ENCODE measurements at places on chromosomes 3 and 15. TPM values are rescaled to one million over a fixed set of nuclear protein-coding genes. Genes with fewer than 3 reads are reported as not detected.
A peak's percentile ranks its signal among the peaks of the same experiment; 100 is the strongest.

DNA sequence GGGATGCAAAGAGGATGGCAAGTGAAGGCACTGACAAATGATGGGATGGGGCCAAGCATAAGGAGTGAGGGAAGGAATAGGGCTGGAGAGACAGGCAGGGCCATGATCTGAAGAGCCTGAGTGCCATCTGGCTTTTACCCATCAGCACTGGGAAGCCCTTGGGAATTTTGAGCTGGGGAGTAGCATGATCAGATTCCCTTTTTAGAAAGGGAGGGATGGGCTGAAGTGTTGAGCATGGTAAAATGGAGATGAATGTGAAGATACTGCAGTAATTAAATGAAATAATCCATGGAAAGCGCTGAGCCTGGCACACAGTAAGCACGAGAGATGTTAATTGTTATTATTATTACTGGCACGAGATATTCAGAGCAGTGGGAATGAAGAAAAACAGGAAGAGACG lies 9.9 kb downstream of the RBP1 start:
- no peak for DNase-seq

The ZNF501 gene
- 7.5 TPM for total RNA-seq

GRCh38 chr15:79339588-79340314 lies 28.8 kb downstream of the TMED3 start:
- no peak for DNase-seq

GRCh38 chr3:180705619-180706018 lies 26.3 kb upstream of the CCDC39 start:
- no peak for DNase-seq

GRCh38 chr15:82312586-82313349 lies 36.5 kb downstream of the GOLGA6L10 start:
- DNase-seq, result no peak

GRCh38 chr3:80099559-80100066 lies 331.8 kb upstream of the ROBO1 start:
- no peak for DNase-seq

DNA sequence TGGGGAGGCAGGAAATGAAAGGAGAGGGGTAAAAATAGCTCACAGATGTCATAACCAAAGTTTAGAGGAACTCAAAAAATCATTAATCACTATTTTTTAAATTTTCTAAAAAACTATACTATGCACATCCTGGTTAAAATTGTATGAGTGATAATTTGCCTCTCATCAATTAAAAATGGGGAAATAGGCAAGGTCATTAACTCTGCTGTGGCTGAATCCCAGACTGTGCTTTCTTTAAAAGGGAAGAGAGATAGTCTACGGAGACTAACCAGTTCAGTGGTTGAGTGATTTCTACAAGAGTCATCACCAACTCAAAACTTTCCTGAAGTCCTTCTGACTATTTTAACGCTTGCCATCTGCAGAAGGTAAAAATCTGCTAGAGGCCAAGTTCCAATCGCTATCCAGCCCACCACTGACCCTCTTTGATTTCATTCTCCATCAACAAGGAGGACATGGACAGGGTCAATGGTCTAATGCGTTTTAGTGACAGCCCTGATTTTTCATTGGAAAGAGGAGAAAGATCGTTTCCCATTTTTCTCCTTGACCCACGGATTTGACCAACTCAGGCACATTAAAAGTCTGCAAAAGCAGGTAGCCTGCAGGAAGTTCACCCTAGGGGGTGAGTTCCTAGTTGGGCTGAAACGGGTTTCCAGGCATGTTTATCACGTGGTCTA lies 850 bp downstream of the SUCLG2 start:
- no peak for DNase-seq

DNA sequence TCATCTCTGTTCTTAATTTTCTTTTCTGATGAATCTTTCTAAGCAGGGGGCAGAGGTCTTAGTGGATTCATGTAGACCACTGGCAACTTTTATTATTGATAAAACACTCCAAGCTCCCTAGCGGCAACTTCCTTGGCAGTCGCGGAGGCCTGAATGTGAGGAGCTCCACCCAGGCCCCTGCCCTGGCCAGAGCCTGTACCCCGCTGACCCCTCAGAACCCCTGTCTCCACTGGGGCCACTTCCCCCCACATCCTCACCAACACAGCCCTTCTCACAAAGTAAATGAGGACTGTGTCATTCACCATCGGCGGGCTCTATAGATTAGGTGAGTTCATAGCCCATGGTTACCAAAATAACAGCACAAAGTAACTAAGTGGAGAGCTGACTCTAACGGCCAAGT lies 111.6 kb downstream of the TPRA1 start:
- DNase-seq, result no peak

GRCh38 chr15:20340931-20341661 lies 200.5 kb downstream of the GOLGA6L6 start:
- DNase-seq, result peak; percentile 40

The FSIP1 gene
- total RNA-seq, result 0.92 TPM

DNA sequence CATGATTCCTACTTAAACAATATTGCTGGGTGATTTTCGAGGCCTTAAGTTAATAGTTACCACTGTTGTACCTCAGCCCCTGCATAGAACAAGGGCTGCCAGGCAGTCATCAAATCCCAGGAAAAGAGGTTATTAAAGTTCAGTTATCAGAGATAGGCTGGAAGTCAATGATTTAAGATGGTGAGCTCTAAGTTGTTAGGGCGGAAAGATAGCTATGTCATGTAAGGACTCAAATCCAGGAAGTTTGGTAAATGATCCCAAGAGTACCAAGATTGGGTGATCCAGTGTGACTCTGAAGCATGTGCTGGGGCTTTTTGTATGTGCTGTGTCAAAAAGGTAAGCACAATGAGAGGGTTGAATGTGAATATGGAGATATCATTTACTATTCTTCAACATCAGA lies 287.9 kb downstream of the NLGN1 start:
- DNase-seq, result no peak

GRCh38 chr3:178103140-178103539 lies 433.1 kb upstream of the KCNMB2 start:
- DNase-seq, result no peak

The CCDC32 gene
- 19.9 TPM for total RNA-seq
